ENCODE measurements at places on chromosomes 3 and 15. TPM values are rescaled to one million over a fixed set of nuclear protein-coding genes. Genes with fewer than 3 reads are reported as not detected.

The IL5RA gene
- not detected for polyA plus RNA-seq

DNA sequence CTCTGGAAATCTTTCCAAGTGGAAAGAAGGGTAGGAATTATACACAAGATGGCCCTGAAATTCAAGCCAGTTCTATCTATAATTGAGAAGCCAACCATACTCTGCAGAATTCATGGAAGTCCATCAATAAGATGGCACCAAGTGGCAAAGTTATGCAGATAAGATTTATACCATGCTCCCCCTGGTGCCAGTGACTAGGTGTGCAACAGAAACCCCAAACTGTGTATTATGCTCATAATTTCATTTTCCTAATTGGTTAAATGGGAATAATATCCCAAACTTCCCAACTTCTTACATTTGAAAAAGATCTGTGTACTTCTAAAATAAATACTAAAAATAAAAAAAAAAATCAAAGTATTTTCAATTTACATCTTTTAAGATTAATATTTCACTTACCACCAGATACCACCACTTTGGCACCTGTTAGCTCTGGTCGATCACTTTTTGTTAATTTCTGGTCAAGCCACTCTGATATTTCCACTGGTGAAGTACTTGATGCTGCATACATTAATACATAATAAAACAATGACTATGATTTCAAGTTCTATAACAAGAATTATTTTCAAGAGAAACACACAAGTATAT is 25.9 kb downstream of the ETFA start:
- no peak for DNase-seq

DNA sequence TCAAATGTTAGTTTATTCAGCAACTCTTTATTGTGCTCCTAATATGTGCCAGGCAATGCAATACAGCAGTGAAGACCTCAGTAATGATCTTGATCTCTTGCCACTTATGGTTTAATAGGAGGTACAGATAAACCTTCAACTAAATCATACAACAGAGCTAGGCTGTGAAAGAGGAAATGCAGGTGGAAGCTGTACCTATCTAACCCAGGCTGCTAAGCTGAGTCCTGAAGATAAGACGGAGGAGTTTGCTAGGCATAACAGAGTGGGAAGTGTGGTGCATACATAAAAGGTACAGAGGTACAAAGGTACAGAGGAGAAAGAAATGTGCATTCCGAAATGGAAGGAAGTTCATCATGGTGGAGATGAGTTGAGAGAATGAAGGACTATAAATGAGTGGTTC is 35.0 kb downstream of the KBTBD8 start:
- no peak for DNase-seq

GRCh38 chr3:79297245-79297960 is 470.4 kb downstream of the ROBO1 start:
- DNase-seq = peak; percentile 81

DNA sequence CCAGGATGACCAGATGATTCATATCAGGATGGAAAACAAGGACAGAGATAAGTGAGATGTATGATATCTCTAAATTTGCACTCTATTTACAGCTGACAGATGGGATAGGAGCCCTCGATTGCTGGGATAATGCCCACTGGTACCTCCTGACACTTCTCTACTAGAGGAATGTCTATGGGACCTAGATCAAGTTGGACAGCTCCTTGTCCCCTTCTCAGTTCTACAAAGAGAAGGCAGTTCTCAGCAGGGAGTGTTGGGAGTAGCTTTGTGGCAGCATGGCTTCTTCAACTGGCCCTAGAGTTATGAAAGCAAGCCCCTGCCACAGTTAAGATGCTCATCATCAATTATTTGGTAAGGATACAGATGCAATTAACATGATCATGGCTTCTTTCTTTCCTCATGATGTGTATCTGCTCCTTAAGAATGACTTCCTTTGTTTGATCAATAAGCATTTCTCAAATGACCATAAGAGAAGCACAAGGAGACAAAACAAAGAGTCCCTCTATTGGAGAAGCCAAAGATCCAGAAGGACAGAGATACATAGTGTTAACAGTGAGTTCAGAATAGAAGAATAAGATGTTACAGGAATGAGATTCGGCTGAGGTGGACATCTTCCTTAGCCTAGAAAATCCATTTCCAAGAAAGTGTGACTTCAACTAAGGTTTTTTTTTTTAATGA is 481.3 kb downstream of the NAALADL2 start:
- DNase-seq = no peak

GRCh38 chr3:112779558-112780480 is 66.8 kb downstream of the CD200R1L start:
- DNase-seq = no peak

DNA sequence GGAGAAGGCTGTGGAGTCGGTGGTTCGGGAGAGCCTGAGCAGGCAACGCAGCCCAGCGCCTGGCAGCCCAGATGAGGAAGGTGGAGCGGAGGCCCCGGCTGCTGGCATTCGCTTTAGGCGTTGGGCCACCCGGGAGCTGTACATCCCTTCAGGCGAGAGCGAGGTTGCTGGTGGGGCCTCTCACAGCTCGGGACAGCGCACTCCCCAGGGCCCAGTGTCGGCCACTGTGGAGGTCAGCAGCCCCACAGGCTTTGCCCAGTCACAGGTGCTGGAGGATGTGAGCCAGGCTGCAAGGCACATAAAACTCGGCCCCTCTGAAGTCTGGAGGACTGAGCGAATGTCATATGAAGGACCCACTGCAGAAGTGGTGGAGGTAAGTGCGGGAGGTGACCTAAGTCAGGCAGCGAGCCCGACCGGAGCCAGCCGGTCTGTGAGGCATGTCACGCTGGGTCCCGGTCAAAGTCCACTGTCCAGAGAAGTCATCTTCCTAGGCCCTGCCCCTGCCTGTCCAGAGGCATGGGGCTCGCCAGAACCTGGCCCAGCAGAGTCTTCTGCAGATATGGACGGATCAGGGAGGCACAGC is 26.7 kb downstream of the SYNM start:
- no peak for DNase-seq

- DNase-seq = peak; percentile 68
Measured at GRCh38 chr15:67196672-67197363, 57.6 kb downstream of the AAGAB start.

DNA sequence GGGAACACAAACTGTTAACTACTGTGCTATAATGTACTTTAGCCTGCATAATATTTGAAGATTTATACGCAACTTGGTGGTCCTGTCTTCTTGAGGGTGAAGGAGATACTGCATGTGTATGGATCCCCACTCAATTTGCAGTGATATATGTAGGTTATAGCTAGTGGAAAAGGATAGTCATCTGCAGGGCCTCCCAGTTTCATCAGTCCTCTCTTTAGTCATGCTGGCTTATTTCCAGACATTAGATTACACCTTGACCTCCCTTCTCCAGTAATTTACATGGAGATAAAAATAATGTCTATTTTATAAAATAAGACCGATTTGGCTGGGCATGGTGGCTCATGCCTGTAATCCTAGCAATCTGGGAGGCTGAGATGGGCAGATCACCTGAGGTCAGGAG is 3.7 kb downstream of the NR1D2 start:
- no peak for DNase-seq
